ENCODE measurements at places on chromosomes 4 and X.

- no peak for DNase-seq
These were observed 468.2 kb downstream of the ZIC3 start for GRCh38 chrX:138034136-138034535.

DNA sequence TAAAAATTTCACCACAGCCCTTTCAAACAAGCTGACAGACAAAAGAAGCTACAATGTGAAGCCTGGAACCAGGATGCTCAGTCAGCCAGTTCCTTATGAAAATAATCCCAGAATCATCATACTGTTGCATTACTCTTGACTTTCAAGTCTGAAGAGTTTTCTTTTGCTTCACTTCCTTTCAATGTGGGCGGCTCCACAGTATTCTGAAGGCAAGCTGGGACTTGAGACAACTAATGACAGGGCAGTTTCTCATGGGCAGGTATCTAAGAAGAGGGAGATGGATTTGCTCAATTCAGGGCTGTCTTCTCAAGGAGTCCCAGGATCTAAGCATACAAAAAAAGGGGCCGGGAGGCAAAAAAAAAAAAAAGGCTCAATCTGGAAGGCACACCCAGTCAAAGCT, 173.4 kb downstream of the PAPSS1 start:
- DNase-seq, result no peak

DNA sequence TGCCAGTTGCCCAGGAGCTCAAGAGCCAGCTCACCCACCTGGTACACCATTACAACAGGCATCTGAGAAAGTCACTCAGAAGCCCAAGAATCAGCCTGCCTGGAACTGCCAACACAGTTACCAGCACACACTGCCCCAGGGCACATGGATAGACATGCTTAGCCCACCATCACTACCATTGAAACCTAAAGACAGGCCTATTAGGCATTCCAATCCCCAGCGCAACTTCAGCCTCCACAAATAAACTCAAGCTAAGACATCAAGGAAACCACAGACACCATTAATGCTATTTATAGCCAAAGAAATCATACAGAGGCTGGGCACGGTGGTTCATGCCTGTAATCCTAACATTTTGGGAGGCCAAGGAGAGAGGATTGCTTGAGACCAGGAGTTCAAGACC, 42.3 kb downstream of the ATRX start:
- DNase-seq, result no peak

DNA sequence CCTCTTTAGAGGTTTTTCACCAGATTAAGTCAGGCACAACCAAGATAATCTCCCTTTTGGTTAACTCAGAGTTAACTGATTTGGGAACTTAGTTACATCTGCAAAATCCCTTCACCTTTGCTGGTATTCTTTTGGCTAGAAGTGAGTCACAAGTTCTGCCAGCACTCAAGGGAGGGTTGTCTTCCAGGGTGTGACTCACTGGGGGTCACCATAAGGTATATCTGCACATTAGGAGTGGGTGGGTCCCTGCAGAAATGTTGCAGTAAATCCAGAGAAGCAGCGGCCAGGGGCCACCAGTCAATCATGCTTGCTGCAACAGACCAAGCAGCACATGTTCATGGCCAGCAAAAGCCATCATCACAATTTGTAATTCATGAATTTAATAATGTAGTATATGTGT, 59.8 kb upstream of the MAML3 start:
- no peak for DNase-seq

GRCh38 chrX:18701621-18702361, 5.7 kb upstream of the PPEF1 start:
- no peak for DNase-seq

GRCh38 chr4:54140287-54140686, 40.3 kb downstream of the GSX2 start:
- DNase-seq, result no peak

DNA sequence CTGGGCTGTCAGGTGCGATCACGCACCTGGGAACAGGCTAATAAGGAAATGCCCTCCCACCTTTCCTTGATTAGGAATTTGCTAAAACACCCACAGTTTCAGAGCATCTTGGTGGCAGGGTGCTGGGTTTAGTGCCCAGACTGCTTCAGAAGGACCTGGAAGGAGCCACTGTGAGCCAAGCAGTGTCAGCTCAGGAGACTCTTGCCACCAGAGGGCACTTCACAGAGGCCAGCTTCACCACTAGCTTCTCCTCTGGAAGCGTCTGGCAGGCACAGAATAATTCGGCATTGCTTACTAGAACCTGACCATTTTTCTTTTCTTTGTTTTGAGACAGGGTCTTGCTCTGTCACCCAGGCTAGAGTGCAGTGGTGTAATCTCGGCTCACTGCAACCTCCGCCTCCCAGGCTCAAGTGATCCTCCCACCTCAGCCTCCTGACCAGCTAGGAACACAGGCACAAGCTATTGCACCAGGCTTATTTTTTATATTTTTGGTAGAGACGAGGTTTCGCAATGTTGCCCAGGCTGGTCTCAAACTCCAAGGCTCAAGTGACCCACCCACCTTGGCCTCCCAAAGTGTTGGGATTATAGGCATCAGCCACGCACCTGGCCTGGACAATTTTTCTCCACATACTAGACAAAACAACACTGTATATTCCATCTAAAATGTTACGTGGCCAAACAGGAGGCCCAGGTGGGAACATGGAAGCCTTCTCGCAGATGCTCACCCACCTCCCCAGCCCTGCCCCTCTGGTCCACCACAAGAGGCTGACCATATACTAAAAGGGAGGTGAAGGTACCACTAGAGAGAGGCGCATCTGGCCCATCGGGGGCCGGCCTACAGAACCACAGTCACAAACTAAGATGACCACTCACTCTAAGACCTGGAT, 14.1 kb downstream of the NOP14 start:
- DNase-seq, result no peak

- no peak for DNase-seq
These were observed 1649.8 kb upstream of the PCDH10 start for GRCh38 chr4:131499141-131499873.

DNA sequence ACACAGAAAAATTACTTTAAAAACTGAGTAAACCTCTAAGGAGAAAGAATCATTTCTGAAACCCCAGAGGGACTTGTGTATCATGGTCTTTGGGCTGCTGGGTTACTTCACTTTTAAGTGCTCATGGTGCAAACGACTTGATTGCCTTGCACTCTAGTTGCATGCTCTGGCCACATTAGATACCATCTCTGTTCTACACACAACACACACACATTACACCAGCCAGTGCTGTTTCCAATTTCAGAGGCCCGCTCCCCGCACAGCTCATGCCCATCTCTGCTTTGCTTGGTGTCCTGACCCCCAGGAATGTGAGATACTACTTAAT, 2.1 kb downstream of the PPP3CA start:
- DNase-seq, result no peak
